ENCODE measurements at places on chromosomes 13 and 19. TPM values are rescaled to one million over a fixed set of nuclear protein-coding genes. Genes with fewer than 3 reads are reported as not detected.

CNN1 gene
- total RNA-seq: 7.7 TPM

CYP4F2 gene
- 2.2 TPM for total RNA-seq

MADCAM1 gene
- not detected for total RNA-seq

GRCh38 chr13:33752597-33752996 lies 65.4 kb upstream of the RFC3 start:
- DNase-seq: no peak

- DNase-seq: no peak
These were observed 239.8 kb downstream of the COG6 start for GRCh38 chr13:39895254-39895653.

ICAM5 gene
- not detected for total RNA-seq

DNA sequence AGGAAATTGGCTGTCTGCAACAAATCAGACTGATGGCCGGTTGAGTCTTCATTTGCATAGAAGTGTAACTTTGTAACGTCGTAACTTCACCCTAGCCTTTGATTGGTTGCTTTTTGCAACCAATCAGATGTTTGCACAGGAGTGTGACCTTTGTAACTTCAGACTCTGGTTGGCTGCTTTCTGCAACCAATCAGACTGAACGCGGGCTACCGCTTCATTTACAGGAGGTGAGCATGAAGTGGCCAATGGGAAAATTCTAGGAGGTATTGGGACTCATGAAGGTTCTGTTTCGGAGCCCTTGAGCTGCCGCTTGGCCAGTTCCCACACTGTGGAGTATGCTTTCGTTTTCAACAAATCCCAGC lies 441 bp upstream of the ZNF559 start:
- DNase-seq: peak; percentile 44

DNA sequence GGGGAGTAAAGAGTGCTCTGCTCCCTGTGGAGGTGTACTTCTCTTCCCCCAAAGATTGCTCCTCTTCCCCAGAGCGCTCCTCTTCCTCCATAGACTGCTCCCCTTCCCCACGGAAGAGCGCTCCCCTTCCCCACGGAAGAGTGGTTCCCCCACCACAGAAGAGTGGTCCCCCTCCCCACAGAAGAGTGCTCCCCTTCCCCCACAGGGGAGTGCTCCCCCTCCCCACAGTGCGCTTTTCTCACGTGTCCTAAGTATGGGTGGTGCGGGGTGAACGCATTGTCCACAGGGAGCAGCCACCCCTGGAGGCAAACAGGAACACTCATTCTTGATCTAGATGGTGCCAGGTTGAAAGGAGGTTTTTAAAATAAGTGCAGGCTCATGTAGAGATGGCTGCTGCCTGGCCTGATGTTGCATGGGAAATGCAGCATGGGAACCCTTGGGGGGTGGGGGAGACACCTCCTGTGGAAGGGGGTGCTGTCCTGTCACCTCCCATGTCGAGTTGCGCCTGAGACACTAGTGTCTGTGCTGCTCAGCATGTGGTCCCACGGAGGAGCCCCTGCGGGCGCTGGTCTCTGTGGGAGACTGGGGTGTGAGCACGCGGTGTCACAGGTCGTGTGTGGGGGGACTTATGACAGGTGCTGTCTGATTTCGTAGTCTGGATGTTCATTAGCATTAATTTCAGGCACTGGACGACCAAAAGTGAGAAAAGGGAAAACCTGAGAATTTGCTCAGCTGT lies 52.2 kb downstream of the ATP11A start:
- no peak for DNase-seq

DNA sequence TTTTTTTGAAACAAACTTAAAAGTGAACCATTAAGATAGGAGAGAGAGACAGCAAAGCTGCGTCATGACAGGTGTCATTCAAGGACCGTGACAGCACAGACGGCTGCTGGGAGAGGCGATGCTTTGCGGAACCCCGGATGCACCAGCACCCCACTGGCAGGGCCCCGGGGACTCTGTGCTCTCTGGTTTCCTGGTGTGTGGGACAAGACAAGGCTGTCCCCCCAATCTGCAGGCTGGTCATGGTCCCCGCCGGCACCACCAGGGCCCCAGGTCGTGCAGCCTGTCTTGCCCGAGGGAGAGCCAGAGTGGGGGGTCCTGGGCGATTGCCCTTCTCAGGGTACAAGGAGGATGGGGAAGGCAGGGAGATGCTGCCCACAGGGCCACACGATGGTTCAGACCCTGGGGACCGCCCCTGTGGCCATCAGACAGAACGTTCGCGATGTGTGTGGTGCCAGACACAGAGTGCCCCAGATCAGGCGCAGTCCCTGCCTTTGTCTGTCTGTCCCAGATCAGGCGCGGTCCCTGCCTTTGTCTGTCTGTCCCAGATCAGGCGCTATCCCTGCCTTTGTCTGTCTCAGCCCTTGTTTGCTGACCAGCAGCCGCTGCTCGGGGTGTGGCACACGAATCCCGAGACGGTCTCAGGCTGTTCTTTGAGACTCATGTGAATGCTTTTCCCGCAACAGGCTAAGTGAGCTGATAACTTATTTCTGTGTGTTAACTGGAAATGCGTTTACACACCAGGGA lies 36.1 kb downstream of the ADPRHL1 start:
- no peak for DNase-seq

- no peak for DNase-seq
These were observed 18.8 kb downstream of the C1QTNF9 start for GRCh38 chr13:24328145-24328544.

GRCh38 chr19:366205-366783 lies 21.7 kb upstream of the MIER2 start:
- no peak for DNase-seq

DNA sequence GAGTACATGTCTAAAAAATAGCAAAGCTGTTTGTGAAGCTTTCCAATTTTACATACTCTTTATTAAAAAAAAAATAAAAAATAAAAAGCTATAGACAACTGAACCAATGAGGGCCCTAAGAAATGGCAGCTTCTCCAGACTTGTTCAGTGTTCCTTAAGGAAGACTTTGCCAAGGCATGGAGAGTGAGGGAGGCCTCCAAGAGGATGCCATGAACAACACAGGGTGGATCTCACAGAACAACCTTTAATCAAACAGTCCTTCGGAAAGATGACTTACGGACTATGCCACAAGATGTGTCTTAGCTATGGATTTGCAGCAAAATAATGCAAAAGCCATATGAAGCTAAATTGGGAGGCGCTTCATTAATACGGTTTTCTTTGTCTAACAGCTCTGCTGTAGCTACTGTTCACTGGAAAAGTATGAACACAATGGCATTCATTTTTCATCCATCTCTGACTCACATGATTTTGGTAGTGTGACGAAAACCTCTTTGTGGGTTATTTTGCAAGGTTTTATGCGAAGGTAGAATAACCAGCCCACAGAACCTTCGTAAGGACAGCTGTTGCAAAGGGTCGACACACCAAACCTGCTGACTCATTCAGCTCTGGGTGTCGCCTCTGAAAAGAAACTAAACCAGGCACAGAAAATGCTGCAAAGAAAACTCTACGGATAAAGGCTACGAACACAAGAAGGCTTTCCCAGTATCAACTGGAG lies 27.7 kb downstream of the EFNB2 start:
- DNase-seq: no peak

- no peak for DNase-seq
These were observed 14.9 kb downstream of the LCP1 start for GRCh38 chr13:46166947-46167610.

DNA sequence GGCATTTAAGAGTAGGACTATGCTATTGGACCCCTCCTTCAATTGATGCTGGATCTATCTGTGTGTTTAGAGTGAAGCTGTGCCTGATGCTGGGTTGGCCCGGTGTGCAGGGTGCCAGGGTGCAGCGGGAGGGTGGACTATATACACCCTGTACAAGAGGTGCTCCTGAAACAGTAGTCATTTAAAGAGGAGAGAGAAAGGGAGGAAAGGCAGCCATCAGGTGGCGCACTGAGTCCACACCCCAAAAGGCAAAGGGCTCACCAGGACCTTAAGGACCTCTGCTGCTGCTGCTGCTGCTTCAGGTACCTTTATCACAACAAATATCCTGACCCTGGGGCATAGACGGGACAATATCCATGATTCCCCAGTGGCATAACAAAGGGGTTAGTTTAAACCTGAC lies 39.4 kb downstream of the ZNF136 start:
- peak; percentile 82 for DNase-seq

GRCh38 chr19:32168111-32168510 lies 177.3 kb upstream of the ZNF507 start:
- no peak for DNase-seq

GRCh38 chr13:98915981-98916380 lies 61.9 kb downstream of the DOCK9 start:
- DNase-seq: no peak

- no peak for DNase-seq
These were observed 7.8 kb downstream of the MAG start for GRCh38 chr19:35299523-35300338.

DNA sequence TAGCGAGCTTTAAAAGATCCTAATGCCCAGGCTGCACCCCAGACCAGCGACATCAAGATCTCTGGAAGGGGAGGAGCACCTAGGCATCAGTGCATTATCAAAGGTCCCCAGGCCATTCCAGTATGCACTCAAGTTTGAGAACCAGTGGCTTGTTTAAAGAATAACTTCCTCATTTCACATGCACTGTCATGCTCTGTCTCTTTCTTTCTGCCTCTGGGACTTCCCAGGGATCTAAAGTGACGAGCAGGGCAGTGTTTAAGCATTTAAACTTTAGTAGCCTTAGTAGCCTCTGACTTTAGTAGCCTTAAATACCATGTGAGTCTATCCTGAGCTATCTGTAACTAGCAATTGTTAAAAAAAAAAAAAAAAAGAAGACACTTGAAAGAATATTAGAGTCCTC lies 8.9 kb upstream of the FARP1 start:
- no peak for DNase-seq

GRWD1 gene
- total RNA-seq: 40.4 TPM

DNA sequence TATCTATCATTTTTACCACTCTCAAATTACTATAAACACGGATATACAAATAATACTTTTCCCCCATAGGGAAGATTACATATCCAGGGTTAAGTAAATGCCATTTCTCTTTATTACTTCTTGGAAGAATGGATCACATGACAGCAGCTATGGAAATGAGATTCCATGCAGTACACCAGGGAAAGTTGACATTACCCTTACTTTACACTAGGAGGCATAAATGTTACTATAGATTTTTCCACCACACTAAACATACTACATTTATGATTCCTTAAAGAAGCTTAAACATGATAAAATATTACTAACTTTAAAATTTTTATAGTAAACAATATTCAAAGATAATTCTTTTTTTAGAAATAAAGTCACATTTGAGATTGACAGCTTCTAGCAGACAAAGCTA lies 611.4 kb downstream of the PCDH9 start:
- no peak for DNase-seq

PSG11 gene
- total RNA-seq: not detected

- peak; percentile 78 for DNase-seq
These were observed 920 bp upstream of the UBE2L5 start for GRCh38 chr13:30421093-30422053.

ZNF547 gene
- total RNA-seq: 0.42 TPM

GRCh38 chr13:62357887-62358645 lies 942.4 kb upstream of the PCDH20 start:
- no peak for DNase-seq

SULT2A1 gene
- not detected for total RNA-seq

DNA sequence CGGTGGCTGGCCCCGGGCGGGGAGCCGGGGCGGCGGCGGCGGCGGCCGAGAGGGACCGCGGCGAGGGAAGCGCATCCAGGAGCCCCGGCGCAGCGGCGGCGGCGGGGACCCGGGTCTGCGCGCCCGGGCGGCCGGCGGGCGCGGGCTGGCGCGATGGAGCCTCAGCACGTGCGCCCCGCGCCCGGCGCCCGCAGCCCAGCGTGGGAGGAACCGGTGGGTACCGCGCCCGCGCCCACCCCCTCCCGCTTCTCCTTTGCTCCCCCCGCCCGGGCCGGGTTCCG lies 7.8 kb upstream of the DGKH start:
- DNase-seq: no peak

- no peak for DNase-seq
These were observed 419.7 kb downstream of the KLF12 start for GRCh38 chr13:73714522-73714921.

DNA sequence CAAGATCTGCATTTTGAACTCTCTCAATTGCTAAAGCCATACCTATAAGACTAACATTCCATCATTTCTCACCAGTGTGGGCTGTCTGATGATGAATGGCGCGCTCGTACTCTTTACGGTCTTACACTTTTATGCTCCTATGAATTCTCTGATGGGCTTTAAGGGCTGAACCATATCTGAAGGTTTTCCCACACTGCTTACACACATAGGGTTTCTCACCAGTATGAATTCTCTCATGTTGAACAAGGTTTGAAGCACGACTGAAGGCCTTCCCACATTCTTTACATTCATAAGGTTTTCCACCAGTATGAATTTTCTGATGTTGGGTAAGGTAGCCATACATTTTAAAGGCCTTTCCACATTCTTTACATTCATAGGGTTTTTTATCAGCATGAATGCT lies 18.8 kb upstream of the ZNF607 start:
- DNase-seq: no peak

DNA sequence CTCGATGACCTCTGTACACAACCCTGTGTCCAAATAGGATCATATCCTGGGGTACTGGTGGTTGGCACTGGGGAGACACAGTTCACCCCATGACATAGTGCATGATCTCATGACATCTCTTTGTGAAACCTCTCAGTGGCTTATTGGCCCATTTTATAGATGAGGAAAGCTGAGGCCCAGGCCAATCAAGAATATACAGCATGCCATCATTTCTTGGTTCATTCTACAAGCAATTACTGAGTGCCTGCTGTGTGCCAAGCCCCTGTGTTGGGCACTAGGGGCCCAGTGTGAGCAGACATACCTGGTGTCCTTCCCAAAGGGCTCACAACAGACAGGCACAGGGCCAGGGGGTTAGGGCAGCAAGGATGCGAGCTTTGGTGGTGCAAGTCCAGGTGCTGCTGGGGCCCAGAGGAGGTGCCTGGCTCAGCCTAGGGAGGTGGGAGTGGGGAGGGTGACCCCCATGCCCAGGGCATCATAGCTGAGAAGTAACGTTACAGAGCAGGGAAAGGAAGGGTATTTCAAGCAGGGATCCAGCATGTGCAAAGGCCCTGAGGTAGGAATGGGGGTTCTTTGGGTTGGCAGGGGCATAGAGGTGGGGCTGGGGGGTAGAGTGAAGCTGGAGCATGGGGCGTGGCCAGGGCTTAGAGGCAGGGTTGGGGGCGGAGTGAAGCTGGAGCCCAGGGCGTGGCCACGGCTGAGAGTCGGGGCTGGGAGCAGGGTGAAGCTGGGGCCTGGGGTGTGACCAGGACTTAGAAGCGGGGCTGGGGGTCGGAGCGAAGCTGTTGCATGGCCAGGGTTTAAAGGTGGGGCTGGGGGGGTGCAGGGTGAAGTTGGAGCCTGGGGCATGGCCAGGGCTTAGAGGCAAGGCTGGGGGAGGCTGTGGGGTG lies 20.7 kb downstream of the COLGALT1 start:
- DNase-seq: no peak

GRCh38 chr13:47287291-47287751 lies 390.5 kb upstream of the HTR2A start:
- no peak for DNase-seq

- no peak for DNase-seq
These were observed 19.2 kb downstream of the ATP4B start for GRCh38 chr13:113638806-113639205.

GRCh38 chr13:24304620-24305019 lies 4.8 kb upstream of the C1QTNF9 start:
- DNase-seq: no peak

GRCh38 chr13:50529154-50529882 lies 314.2 kb downstream of the DLEU7 start:
- peak; percentile 95 for DNase-seq

All from lower leg skin (tissue), 4 donors.